ENCODE measurements at places on chromosomes 12 and 14.
A peak's percentile ranks its signal among the peaks of the same experiment; 100 is the strongest.

DNA sequence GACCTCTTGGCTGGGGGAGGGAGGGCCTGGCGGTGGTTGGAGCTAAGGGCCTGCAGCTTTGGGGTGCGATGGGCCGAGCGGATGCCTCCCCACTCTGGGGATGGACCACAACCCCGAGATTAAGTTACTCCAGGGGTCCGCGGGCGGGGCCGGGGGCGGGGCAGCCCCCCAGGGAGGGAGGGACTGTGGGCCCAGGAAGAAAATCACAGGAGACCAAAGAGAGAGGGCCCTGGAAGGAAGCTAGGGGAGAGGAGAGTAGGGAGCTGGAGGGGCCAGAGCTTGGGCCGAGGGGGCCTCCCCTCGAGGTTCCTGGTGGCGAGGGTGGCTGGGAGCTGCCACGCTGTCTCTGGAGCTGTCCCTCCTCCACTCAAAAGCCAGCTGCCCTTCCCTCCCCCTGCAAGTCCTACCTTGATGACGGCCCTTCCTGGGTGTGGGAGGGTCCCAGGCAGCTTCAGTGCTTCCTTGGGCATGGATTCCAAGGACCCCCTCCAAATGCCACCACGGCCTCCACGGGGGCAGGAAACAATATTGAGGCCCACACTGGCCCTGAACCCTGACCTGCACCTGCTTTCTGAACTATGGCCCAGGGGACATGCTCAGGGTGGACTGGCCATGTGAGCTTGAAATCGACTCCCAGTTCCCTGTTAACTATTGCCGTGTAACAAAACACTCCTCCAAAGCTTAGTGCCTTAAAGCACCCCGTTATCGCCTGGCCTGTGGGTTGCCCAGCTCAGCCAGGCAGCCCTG is 610 bp upstream of the NUDT14 start:
- no peak for DNase-seq

DNA sequence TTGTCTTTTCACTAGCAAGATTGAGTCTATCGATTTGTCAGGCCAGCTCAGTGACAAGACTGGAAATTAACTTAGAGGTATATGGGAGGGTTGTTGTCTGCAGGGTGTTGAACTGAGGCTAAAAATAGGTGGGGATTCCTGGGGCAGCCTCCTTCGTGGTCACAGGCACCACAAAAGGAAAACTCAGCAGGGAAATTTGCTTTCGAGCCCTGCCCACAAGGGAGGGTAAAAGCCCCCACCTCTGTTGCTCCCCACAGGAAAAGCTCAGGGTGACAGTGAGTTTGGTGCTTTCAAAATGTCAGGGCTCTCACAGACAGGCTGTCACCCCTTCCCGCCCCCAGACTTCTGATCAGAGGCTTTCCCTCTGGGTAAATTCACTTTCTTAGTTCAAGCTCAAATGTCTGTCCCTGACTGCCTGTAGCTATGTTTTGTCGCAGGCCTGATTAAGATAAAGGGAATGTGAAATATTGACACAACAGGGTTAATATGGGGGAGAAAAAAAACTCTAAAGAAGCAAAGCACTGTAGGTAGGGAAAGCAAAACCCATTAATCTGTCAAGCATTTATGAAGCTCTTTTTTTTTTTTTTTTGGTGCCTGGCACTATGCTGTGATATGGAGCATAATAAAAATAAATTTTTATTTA is 11.7 kb upstream of the NFKBIA start:
- DNase-seq = no peak

- DNase-seq = no peak
Observed at GRCh38 chr12:47556261-47557030, 149.4 kb downstream of the RPAP3 start.

DNA sequence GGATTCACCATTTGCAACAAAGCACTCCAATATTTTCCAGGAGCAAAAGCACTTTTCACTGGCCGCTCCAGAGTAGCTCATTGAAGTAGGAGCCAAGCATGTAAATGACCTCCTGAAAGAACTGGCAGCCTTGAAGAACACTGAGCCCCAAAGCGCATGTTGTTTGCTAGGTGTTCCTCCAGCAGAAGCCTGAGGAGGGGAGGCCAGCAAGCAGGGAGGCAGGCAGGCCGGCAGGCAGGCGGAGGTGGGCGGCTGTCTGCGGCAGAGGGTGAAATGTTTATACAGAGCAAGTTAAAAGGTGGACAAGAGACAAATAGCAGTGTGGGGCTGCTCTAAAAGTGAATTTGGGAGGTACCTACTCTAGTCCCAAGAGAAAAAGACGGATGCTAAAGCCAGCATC is 439.4 kb downstream of the CCDC91 start:
- DNase-seq = no peak

DNA sequence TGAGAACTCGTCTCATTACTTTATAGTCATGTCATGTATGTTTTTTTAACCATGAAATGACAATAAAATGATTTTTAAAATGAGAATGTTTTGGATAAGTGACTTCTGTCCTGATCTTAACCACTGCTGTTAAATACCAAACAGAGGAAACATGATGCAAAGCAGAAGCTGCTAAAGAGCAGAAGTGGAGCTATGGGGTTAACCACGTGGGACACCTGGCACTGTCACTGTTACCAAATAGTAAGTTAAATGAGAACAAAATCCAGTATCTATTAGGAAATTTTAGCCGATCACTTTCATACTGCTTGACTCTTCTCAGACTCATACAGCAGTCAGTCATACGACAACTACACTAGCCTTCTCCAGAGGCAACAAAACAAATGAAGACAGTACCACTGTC is 82.4 kb downstream of the SCAF11 start:
- DNase-seq = no peak

DNA sequence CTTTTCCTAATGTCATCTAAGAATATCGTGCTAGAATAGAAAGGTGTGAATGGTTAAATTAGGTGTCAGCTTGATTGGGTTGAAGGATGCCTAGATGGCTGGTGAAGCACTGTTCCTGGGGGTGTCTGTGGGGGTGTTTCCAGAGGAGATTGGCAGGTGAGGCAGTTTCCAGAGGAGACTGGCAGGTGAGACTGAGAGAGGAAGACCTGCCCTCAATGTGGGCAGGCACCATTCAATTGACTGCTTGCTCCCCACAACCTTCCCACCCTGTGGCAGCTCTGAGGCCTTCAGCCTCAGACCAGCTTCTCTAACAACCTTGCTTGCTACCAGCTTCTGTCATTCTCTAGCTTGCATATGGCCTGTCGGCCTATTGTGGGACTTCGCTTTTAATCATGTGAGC is 9.2 kb downstream of the RNASE9 start:
- no peak for DNase-seq

GRCh38 chr14:54173802-54174201 is 217.2 kb upstream of the BMP4 start:
- DNase-seq = no peak

GRCh38 chr14:88004506-88005036 is 364 bp upstream of the GPR65 start:
- no peak for DNase-seq

- DNase-seq = no peak
Observed at GRCh38 chr12:81517296-81517695, 241.9 kb downstream of the PPFIA2 start.

GRCh38 chr14:86865934-86866333 is 1127.0 kb downstream of the GALC start:
- no peak for DNase-seq

DNA sequence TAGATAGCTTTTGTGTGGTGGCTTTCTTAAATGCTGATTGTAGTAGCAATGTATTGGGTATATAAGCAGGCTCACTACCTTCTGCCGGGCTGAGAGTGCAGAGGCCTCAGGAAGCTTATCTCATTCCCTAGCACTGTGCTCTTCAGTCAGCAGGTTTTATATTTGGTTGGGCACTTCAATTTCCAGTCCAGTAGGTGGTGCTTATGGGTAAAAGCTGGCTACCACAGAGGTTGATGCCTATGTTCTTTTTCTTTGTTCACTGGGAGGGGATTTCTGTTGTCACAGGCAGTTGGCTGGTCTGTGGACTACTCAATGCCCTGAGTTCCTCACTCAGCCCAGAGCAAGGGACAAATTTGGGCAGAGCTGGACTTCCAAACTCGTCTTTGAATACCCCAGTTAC is 43.0 kb upstream of the GLIPR1 start:
- no peak for DNase-seq

- no peak for DNase-seq
Observed at GRCh38 chr12:121405211-121405610, 5.3 kb downstream of the RNF34 start.

- DNase-seq = no peak
Observed at GRCh38 chr12:93977081-93977480, 171.3 kb upstream of the PLXNC1 start.

DNA sequence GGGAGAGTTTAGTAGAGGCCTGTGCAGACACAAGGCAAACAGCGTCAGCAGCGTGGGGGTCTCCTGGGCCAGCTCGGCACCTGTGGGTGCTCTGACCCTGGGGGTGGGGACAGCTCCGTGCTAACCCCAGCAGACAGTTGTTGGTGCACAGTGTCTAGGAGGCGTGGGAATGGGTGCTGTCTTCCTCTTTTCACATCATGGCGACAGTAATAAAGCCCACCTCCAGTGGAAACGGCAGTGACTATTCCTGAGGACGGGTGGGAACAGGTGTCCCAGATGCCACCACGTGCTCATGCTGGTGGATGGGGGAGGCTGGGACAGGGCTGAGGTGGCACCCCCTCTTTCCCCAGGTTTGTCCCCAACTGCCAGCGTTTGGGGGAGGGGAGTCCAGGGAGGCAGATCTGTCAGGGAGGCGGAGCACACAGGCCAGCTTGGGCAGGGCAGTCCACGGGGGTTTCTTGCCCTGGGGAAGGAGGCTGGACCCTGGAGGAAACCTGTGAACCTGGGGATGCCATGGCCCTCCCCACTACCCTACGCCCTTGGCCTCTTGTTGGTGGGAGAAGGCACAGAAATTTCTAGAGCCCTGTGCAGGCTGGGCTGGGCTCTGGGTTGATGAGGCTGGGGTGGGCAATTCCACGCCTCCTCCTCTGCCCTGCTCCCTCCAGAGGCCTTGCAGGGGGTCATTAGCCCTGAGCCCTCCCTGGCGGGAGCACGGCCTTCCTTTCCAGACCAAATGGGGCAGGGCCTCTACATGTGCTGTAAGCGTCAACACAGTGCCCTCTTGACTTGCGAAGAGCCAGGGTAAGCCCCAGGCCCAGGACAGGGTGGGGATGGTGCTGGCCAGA is 3.8 kb downstream of the ZBTB42 start:
- no peak for DNase-seq

DNA sequence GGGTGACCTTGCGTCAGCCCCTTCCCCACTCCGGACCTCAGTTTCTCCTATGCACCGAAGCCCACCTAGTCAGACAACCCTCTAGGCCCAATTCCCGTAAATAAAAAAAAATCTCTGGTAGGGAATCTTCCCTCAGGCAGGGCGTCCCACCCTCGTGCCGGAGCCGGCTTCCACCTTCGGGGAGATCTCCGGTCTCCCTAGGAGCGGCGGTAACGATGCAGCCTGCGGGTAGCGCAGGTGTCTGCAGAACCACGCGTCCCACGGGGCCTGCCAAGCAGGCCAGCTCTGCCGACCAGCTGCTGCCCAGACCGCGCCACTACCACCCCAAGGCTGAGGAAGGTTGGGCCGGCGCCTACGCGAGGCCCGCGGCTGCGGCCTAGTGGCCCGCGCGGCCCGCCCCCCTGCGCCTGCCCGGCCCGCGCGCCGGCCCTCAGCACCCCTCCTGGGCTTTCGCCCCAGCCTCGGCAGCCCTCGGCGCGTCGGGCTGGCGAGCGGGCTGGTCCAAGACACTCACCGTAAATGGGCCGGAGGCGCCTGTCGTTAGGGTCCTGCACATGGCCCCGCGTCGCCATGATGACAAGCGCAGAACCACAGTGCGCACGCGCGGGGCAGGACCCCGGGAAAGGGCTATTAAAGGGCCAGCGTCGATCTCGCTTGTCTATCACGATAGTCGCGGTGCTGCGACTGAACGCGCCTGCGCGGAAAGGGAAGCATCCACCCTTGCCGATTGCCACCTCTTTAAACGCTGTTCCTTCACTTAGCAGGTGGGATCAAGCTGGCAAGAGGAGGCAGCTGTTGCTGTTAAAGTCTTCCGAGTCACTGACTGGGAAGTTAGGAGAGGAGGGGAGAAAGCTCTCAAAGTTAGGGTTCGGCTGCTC is at the start of gene NAA25:
Gene NAA25 (minus strand): TSS at position 582 of the 878 bp plus-strand sequence. CDS start 10 bp downstream, at position 572.
- peak; percentile 62 for DNase-seq

- no peak for DNase-seq
Observed at GRCh38 chr14:36857136-36857535, 195.5 kb downstream of the PAX9 start.

DNA sequence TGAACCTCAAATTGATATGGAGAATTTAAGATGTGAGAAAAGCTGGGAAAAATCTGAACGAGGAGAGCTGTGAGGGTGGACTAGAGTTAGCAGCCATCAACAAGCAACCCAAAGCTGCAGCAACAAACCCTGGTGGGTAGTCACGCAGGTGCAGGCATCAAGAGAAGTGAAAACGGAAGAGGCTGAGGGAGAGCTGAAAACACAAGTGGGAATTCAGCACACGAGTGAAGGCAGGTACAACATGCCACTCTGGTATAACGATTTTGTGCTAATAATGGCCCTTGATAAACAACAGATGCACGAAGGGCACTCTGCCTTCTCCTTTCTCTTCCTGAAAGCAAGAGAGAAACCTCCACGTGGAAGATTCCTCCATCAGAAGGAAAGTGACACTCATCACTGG is 11.5 kb downstream of the TCL1B start:
- DNase-seq = no peak

GRCh38 chr12:65248656-65249633 is 29.5 kb upstream of the MSRB3 start:
- no peak for DNase-seq

DNA sequence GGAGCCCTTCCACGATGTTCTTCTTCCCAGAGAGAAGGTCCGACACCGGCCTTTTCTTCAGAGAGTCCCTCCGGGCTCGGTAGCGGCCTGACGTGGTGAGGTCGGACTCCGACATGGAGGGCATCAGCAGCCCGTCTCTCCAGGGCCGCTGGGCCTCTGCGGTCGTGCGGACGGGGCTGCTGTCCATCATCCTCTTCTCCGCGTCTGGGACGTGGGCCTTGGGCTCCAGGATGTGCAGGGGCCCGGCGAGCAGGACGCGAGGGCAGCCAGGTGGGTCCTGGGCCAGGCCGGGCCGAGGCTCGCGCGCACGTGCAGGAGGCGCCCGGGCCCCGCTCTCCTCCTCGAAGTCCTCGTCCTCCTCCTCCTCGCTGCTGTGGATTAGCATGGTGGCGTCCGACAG is 75.9 kb downstream of the PTPN21 start:
- DNase-seq = no peak

GRCh38 chr14:24851837-24852236 is 198.1 kb downstream of the STXBP6 start:
- DNase-seq = no peak

GRCh38 chr12:102171951-102172350 is 25.7 kb downstream of the PMCH start:
- DNase-seq = no peak

DNA sequence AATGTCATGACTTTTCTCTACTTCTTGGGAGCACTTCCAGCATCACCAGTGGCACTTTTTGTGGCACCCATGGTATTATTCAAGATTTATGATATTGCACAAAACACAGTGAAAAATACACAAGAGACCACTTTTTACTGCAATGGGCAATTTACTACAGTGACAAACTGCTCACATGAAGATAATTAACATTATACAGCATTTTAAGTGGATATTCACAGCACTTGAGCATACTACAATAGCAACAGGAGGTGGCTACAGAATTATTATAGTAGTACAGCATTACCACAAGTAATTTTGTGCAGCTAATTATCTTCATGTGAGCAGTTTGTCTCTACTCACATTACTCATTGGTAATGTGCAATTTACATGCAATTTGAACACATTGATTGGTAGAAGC is 18.3 kb downstream of the IL26 start:
- peak; percentile 27 for DNase-seq

GRCh38 chr14:92496191-92496857 is 17.3 kb upstream of the RIN3 start:
- DNase-seq = no peak
